PC-3 (cell line): ENCODE measurements at places on chromosomes 6 and 20. TPM values are rescaled to one million over a fixed set of nuclear protein-coding genes. Genes with fewer than 3 reads are reported as not detected.

The PPP1R14C gene
- 1.1 and 3.0 TPM in 2 replicates for total RNA-seq

The SMLR1 gene
- not detected in 2 replicates for total RNA-seq

The UBE3D gene
- 5.0 and 7.0 TPM in 2 replicates for total RNA-seq

The NTSR1 gene
- total RNA-seq, result 7.8 and 10.6 TPM in 2 replicates

The LY86 gene
- total RNA-seq, result not detected in 2 replicates

The HLA-DRB5 gene
- total RNA-seq, result not detected in 2 replicates

The GTSF1L gene
- 0.52 TPM in 1 of 2 replicates, not detected in the other for total RNA-seq

The SERINC3 gene
- 75.4 and 92.6 TPM in 2 replicates for total RNA-seq

The NUS1 gene
- total RNA-seq, result 12.7 and 18.0 TPM in 2 replicates

The TGM3 gene
- not detected in 2 replicates for total RNA-seq

The LINC00237 gene
- total RNA-seq, result not detected in 2 replicates

The NELFCD gene
- 131 and 144 TPM in 2 replicates for total RNA-seq

The HLA-DQB1 gene
- total RNA-seq, result not detected in 2 replicates

DNA sequence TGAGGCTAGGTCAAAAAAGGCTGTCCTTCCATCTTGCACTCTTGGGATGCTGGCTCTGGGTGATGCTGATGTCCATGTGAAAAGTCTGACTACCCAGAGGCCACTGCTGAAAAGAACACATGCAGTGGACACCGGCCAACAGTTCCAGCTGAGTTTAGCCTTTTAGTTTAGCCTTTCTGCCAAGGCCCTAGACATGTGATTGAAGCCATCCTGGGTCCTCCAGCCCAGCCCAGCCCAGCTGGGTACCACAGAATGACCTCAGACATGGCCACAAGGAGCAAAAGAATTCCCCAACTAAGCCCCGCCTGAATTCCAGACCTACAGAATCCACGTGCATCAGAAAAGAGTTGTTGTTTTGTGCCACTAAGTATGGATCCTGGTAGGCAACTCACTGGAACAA is 17.4 kb downstream of the PIGT start:
- DNase-seq, result no peak

GRCh38 chr6:3208098-3208774 is 19.2 kb downstream of the TUBB2B start:
- no peak for DNase-seq

- no peak for DNase-seq
Observed at GRCh38 chr6:154537511-154538325, 27.2 kb upstream of the CNKSR3 start.

- no peak for DNase-seq
Observed at GRCh38 chr20:58058421-58059259, 169.8 kb downstream of the ANKRD60 start.

GRCh38 chr6:128672023-128672422 is 151.6 kb upstream of the PTPRK start:
- DNase-seq, result no peak

DNA sequence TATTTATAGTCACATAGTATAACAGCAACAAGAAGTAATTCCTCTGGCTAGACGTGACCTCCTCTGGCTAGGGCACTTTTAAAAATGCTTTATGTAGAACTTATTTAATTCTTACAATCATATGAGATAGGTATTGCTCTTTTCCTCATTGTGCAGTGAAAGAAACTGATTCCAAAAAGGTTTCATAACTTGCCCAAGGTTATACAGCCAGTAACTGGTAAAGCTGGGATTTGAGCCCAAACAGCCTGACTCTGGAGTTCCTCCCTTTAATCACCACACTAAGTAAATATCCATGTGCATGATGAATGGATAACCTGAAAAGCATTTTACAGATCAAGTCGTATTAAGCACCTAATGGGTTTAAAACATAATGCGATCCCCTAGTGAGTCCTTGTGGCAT is 214.6 kb downstream of the PRL start:
- peak; percentile 35 for DNase-seq

- no peak for DNase-seq
Observed at GRCh38 chr20:33437141-33437911, 6.2 kb downstream of the SNTA1 start.

- no peak for DNase-seq
Observed at GRCh38 chr6:16720861-16721260, 40.4 kb downstream of the ATXN1 start.

GRCh38 chr20:29319725-29320124 is 1937.7 kb upstream of the DEFB115 start:
- DNase-seq, result no peak

GRCh38 chr20:37198932-37199660 is 19.7 kb upstream of the MROH8 start:
- no peak for DNase-seq

DNA sequence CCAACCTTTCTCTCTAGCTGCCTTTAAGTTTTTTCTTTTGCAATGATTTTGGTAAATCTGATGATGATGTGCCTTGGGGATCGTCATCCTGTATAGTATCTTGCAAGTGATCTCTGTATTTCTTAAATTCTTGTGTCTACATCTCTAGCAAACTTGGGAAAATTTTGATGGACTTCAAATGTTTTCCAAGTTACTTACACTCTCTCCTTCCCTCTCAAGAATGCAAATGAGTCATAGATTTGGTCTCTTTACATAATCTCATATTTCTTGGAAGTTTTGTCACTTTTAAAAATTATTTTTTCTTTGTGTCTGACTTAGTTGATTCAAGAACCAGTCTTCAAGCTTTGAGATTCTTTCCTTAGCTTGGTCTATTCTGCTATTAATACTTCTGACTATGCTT is 176.4 kb downstream of the TBC1D32 start:
- DNase-seq, result peak; percentile 23

- DNase-seq, result no peak
Observed at GRCh38 chr6:150887978-150888563, 22.6 kb downstream of the MTHFD1L start.

- DNase-seq, result no peak
Observed at GRCh38 chr6:46014046-46014445, 1.6 kb downstream of the CLIC5 start.

DNA sequence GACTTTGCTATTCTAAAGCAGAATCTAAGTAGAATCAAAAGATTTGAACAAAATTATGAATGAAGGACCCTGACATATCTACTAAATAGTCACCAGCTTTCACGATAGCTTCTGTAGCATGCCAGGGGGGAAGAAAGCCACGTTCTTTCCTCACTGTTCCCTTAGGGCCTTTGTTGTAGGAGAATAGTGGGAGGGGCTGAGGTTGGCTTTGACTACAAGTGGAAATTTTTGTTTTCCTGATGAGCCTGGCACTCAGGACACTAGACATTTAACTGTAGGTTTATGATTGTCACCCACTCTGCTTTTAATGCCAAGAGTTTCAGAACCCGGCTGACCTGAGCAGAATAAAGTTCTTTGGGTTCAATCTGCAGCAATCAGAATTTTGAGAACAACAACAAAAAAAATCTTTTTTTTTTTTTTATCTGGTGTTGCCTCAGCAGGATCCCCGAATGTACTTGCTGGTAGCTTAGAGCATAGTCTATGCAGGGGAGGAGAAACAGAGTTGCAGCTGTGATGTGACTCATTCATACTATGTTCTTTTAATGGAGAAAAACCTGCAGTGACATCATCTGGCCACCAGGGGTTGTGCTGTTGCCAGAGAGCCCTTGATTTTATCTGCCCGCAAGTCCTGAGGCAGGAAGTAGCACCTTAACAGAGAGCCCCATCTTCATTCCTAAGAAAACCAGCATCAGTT is 38.5 kb downstream of the TPD52L1 start:
- peak; percentile 82 for DNase-seq

- DNase-seq, result peak; percentile 81
Observed at GRCh38 chr6:148835920-148836441, 89.2 kb downstream of the UST start.
